Putamen (tissue), 1 donor: ENCODE measurements at places on chromosomes 12 and 14.
A peak's percentile ranks its signal among the peaks of the same experiment; 100 is the strongest.

- no peak for DNase-seq
These were observed 9.6 kb downstream of the PLXNC1 start for GRCh38 chr12:94157981-94158411.

- no peak for DNase-seq
These were observed 4.6 kb downstream of the TEAD4 start for GRCh38 chr12:2963760-2964292.

DNA sequence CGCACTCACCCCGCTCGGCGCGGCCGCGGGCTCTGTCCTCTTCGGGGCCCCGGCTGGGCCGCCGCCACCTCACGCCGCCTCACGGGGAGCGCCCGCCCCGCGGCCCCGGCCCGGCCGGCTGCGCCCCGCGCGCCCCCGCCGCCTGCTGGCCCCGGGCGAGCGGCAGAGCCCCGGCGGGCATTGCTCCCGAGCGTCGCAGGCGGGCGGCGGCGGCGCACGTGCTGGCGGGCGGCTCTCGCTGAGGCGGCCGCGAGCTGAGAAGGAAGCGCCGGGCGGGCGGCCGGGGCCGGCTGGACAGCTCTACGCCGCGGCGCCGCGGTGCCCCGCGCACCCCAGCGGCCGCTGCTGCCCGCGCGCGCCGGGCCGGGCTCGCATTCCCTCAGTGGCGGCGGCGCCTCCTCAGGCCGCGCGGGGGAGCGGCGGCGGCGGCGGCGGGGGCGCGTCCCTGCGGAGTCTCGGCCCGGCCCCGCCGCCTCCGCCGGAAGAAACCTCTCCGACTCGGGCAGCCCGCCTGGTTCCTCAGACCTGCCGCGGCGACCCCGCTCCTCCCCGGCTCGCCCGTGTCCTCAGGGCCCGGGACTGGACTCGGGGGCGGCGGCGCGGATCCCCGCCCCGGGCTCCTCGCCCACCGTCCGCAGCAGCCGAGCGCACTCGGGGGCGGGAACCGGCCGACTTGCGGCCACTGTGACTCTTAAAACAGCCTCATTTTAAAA, at the start of gene PITPNM2:
Gene PITPNM2, minus strand, starts transcription at position 347 of the 713 bp plus-strand sequence. CDS start 116,500 bp downstream, outside the sequence.
- DNase-seq = no peak

GRCh38 chr14:99564256-99564925, 39.6 kb downstream of the CCDC85C start:
- DNase-seq = peak; percentile 57

DNA sequence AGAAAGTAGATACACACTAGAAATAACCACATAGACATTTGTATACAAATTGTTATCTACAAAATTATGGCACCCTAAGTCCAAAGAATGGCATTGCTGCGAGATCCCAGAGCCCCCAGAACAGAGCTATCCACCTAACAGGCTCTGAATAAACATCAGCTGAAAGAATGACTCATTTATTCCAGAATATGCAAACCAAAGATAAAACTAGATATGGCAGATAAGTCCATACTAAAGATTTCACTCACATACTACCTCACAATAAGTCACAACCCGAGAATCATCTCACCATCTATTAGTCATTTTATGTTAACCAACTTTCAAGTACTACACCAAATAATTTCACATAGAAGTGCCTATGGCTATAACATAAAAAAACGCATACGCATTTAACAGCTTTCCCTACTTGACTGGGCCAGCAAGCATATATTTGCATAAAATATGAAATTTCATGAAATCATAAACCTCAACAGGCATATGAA, 5.6 kb downstream of the CNIH1 start:
- DNase-seq = no peak
